ENCODE measurements at places on chromosomes 5 and 9.

DNA sequence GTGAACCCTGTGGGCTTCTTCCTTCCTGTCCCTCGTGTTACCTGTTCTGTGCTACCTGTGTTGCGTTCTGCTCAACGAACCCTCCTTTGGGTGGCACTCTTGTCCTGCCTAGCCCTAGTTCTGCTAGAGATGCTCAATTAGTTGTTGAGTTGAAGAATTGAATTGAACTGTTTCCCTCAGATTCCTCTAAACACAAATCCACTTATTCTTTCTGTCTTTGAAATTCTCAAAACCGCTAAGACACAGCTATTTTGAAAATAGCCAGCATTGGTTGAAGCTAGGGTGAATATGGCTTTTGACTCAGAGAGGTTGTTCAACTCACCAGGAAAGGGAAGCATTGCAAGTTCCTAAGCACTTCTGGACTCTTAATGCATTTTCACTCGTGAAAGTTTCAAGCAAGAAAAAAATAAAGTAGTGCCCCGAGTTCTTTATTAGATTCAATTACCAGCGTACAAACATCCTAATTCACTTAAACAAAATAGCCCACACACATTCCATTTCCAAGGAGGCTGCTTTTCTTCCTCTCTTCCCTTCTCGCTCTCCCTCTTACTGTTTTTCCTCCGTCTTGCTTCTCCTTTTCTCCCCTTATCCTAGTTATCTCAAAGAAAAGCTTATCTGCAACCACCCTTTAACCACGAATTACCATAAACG lies 642 bp upstream of the ITGA1 start:
- DNase-seq = no peak

DNA sequence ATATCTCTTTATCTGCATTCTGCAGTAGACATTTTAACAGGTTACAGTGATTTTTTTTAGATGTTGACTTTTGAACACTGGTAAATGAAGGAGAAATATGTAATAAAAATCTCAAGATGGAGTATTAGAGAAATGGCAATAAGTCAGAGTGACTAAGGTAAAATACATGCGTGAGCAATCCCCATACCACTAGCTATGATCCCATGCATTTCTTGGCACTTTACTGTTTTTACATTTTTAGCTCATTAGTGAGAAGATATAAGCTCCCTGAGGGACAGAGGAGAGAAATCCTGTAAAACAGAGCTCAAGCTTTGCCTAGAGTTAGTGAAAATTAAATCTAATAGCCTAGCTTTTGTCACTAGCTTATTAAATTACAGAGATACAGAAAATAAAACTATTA lies 181.9 kb upstream of the TRPM3 start:
- DNase-seq = no peak

GRCh38 chr9:129836311-129837007 lies 1.2 kb downstream of the USP20 start:
- DNase-seq = no peak

DNA sequence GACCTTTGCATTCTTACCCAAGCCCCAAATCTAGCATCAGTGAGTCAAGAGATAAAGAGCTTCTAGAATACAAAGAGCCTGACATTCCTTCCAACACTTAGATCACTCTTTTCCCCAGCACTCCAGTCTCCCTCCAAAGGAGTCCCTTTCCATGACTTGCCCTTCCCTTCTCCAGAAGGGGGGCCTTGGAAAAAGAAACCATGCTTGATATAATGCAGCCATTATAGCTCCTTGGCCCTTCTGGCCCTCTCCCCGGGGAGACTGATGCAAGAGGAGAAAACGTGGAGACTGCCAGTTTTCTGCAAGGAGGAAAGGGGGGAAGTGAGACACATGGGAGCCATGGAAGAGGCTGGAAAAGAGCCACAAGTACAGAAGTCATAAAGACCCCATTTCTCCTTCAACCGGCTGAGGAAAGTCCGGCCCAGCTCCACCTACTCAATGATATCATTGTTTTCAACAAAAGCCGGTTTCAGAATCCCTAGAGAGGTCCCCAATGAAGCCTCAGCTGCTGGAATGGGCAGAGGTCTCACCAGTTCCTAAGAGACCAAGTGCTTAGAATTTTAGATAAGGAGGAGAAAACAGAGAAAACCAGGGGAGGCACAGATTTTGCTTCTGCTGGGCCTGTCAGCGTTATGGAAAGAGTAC lies 29.0 kb downstream of the ADAM19 start:
- DNase-seq = no peak

DNA sequence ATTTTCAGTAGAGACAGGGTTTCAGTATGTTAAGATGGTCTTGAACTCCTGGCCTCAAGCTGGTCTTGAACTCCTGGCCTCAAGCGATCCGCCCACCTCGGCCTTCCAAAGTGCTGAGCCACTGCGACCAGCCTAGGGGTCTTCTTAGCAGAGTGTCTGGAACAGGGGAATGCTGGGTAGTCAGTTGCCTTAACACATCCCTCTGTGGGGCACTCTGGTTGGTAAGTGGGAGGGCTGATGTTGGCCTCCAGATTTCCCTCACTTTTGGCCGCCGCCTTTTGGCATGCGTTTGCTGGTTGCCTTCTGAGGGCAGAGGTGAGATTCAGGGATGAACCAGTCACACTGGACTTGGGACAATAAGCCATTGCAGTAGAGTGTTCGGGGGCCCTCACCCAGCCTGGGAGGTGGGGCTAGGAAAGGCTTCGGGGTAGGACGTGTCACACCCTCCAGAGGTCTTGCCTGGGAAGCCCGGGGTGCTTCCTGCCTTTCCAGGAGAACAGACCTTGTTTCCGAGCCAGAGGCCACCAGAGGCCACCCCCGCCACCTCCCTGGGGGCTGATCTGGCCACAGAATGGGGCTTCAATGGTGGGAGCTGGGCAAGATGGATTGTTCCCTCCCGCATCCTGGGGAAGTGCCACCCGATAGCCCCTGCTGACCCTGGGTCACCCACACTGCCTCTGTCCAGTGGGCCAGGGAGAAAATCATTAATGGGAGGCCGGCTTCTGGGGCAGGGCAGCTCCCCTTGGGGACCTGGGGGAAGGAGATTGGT lies 13.3 kb downstream of the FGF18 start:
- no peak for DNase-seq

- DNase-seq = no peak
Observed at GRCh38 chr9:137460363-137461315, 1.5 kb upstream of the NSMF start.

- no peak for DNase-seq
Observed at GRCh38 chr5:180138214-180138975, 66.8 kb upstream of the RNF130 start.

GRCh38 chr5:132023258-132024116 lies 12.0 kb upstream of the ACSL6 start:
- no peak for DNase-seq

DNA sequence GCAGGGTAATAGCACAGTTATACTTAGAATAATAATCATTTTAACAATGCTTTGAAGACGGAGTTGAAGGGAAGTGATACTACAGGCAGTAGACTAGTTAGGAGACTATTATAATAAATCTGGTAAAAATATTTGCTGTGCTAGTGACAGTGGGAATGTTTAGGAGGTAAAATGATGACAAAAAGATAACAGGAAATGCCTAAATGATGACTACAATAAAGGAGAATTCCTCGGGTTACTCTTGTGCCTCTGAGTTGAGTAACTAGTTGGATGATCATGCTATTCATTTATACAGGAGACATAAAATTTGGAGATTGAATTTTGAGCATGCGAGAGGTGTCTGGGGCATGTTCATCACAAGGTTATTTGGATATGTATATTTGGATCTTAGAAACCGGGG lies 32.2 kb upstream of the PAM start:
- DNase-seq = peak; percentile 69

DNA sequence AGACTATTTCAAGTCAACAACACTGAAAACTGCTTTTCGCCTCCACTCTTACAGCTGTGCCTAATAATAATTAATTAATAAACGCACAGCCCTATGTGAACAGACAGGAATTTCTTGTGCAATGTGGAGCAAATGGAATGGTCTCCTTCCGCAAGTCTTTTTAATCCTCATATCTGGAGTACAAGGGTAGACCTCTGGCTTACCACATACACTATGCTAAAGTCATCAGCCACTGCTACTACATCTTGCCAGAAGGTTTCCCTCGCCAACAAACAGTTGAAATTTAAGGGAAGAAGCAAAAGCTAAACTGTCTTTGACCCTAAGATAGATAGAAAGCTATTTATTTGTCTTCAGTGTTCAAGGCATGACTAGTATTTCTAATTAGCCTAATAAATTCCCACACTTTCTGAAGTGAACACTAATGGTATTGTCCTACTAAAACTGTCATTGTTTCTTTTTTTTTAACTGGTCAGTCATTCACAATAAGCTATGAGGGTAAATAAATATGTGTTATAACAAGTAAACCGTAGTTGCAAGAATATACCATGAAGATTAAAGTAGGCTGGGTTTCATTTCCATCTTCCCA lies 63.9 kb downstream of the GOLPH3 start:
- no peak for DNase-seq

DNA sequence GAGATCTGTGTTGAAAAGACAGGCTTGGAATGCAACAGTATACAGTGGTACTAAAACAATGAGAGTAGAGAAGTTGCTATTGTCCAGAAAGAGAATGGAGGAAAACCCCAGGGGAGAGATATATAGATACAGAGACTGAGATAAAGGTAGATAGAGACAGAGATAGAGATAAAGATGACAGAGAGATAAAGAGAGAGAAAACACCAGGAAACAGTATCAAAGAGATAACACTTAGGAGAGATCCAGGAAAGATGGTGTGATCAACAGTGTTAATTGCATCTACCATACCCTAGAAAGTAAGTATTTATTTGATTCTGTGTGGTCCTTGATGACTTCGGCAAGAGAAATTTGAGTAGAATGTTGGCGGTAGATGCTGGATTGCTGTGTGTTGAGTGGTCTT lies 461.8 kb upstream of the RIOK2 start:
- DNase-seq = no peak

DNA sequence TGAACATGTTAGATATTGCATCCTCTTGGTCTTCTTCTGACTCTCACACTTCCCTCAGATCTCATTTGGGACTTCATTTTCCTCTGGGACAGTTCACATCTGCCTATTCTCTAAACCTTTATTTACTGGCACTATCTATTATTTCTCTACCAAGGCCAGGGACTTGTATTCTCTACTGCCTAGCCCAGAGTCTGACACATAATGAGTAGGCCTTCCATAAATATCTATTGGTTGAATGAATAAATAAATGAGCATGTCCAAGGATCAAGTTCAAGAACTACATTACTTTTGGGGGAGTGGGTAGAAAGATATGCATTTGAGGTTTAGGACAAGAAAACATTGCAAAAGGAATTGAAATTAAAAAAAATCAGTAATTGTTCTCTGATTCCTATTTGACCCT lies 250.3 kb downstream of the TRIM32 start:
- no peak for DNase-seq

GRCh38 chr5:156134216-156134615 lies 192.7 kb upstream of the SGCD start:
- no peak for DNase-seq

DNA sequence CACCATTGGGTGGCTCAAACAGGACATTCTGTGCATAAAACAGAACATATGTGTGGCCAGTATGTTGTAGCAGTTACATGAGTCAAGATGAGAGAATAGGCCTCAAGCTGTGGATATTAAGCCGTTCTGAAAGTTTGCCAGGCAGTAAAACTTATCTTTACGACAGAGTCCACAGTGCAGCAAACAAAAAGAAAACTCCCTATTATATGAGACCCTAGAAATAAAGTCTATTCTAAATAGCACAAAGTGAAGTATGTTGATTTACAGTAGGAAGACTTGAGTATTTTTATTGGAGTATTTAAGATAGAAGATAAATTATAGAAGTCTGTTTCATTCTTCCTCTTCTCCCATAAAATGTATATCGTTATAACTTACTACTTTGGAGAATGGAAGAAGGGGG lies 271.5 kb downstream of the ADGRV1 start:
- no peak for DNase-seq

DNA sequence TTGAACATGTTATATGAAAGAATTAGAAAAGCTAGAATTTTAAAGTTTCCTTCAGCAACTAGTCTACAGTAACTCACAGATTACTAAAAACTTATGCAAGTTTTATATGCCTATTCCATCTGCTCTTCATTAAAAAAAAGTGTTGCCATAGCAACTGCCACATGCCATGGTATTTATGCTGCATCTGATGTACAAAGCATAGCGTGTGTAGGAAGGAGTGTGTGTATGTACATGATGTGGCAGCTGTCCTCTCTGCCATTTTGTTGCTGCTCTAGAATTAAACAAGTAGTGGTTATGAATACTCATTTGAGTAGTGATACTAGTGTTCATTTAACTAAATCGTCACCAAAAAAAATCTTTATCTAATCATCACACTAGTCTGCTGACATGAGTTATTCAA lies 593.5 kb downstream of the CETN3 start:
- DNase-seq = no peak

DNA sequence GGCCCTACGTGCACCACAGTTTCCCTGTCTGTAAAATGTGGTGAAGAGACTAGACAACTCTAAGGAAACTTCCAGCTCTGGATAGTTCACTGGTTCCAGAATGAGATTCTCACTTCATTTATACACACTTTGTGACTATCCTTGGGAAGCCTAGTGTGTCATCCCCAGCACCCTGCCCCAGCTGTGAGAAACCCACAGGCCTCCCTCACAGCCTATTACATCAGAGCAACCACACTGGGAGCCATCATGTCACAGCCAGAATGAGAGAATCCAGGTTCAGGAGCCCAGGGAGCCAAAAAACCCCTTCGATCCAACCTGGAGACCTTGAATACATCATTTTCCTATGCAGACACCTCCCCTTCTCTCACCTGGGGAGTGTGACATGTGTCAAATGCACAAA lies 21.0 kb upstream of the HAND1 start:
- DNase-seq = no peak

DNA sequence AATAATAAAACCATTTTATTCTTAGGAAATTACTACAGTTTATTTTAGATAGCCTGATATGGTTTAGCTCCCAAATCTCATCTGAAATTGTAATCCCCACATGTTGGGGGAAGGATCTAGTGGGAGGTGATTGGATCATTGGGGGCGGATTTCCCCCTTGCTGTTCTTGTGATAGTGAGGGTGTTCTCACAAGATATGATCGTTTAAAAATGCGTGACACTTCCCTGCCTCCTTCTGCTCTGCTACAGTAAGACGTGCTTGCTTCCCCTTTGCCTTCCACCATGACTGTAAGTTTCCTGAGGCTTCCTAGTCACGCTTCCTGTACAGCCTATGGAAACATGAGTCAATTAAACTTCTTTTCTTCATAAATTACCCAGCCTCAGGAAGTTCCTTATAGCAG lies 122.4 kb upstream of the FGF10 start:
- no peak for DNase-seq

GRCh38 chr5:145470396-145470979 lies 364.7 kb downstream of the PRELID2 start:
- DNase-seq = no peak

DNA sequence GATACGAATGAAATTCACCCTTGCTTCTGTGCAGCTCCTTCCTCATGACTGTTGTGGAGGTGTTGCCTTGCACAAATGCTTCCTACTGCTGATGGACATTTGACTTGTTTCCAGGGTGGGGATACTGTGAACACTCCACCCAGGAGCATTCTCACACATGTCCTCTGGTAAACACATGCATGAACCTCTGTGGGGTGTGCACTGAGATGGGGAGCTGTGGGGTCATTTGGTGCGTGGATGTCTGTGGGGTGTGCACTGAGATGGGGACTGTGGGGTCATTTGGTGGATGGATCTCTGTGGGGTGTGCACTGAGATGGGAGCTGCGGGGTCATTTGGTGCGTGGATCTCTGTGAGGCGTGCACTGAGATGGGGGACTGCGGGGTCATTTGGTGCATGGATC lies 72.9 kb upstream of the IRX4 start:
- DNase-seq = no peak

- DNase-seq = no peak
Observed at GRCh38 chr9:136721339-136722092, 9.1 kb downstream of the DIPK1B start.

- DNase-seq = no peak
Observed at GRCh38 chr5:88813805-88814575, 69.0 kb downstream of the MEF2C start.
